H54 (cell line): ENCODE measurements at places on chromosomes 6 and 20.
A peak's percentile ranks its signal among the peaks of the same experiment; 100 is the strongest.

DNA sequence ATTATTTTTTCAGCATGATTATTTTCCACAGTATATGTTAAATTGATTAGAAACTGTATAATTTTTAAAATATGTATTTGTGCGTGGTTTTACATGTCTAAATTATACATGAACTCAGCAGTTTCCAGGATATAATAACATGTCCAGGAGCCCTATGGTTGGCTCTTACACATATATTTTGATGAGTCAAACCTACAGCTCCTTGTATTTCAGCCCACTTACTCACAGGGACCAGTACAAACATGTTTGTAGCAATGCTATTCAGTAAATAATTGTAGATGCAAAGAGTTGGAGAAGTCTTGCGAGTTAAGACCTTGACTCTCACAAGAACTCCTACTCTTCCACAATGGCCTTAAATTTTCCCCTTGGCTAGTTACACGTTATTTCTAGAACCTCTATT is 107.2 kb upstream of the SASH1 start:
- no peak for DNase-seq

DNA sequence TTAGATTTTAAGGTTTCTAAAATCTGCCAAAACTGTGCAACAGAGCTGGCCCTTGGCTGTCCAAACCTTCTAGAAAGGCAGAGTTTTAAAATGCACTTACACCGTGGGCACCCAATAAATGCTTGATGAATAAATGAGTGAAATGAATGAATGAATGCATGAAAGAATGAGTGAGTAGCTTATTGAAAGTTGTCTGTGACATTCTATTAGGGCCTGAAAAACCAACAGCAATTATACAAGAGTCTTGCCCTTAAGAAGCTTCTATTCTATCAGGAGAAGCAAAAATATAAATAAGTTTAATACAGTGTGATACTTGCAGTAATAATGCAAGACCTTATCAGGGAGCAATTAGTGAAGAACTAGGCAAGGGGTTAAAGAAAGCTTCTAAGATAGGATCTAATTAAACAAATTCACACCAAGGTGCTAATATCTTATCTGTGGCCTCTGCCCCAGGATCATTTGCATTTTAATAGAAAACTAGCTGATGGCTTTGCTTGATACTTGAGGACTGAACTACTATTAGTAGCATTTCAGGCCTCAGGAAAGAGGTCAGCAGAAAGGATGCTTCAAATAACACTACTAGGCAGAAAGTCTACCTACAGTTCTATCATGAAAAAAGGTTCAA is 230.7 kb downstream of the GMPR start:
- no peak for DNase-seq

GRCh38 chr6:144741659-144742058 is 456.5 kb downstream of the UTRN start:
- DNase-seq = no peak

DNA sequence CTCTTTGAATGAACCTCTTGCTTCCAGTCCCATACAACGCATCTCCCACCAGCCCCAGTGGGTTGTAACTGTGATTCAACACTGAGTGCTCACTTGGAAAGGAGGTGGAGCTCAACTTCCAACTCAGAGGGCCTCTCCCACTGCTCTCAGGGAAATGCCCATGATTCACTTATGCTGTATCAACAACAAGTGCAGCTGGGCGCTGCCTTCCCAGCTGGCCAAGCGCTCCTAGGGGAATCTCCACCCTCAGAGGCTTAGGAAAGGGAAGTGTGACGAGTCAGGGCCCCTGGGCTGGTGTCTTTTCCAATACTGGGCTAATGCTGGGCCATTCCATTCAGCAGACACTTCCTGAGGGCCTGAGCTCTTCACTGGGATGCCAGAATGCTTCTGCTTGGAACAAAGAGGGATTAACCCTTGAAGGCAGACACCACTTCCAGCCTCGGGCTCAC is 8.1 kb upstream of the OCSTAMP start:
- DNase-seq = peak; percentile 81

- no peak for DNase-seq
Measured at GRCh38 chr6:82143041-82143481, 104.5 kb downstream of the IBTK start.

DNA sequence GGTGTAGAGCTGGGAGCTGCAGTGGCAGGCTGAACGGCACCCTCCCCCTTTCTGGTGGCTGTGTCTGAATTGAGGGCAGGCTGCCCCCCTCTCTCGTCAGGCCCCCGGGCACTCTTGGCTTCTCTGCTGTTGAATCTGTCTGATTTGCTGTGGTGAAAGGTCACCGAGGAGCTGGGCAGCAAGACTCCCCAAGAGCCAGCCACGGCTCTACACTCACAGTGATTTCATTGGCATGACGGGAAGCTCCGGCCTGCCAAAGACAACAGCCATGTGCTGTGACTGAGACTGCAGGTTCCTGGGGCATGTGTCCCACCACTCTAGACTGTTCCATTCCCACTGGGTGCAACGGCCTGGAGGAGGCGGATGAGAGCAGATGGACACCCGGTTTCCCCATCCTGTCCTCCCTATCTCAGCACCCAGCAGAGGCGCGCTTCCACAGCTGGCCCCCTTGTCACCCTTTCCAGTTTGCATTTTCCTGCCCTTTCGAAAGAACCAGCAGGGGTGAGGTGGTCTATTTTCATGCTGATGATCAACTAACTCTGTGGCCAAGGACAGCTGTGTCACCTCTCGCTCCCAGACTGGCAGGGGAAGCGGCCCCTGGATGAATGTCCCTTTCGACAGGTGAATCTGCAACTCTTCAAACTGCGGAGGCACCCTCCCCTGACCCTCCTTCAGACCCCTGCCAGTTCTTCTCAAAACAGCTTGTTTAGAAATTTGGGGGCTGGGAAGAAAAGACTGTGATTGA is 2.2 kb downstream of the APCDD1L start:
- no peak for DNase-seq

DNA sequence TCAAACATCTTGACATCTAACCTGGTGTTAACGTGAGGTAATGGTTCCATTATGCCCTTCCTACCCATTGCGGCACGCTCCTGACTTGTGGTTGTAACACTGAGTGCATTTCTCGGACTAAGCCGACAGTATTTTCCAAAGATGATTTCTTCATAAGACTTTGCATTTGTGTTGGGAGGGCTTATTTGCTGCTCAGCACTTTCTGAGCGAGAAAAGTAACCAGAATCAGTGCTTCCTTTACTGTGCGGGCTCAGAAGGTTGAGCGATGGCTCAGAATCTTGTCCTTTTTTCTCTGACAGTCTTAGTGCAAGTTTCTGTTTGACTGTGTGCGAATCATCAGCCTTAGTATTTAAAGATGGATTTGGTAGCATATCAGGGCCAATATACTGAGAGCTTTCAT is 171.7 kb downstream of the HIVEP2 start:
- no peak for DNase-seq

- DNase-seq = no peak
Measured at GRCh38 chr6:111958534-111958933, 85.3 kb upstream of the FYN start.

DNA sequence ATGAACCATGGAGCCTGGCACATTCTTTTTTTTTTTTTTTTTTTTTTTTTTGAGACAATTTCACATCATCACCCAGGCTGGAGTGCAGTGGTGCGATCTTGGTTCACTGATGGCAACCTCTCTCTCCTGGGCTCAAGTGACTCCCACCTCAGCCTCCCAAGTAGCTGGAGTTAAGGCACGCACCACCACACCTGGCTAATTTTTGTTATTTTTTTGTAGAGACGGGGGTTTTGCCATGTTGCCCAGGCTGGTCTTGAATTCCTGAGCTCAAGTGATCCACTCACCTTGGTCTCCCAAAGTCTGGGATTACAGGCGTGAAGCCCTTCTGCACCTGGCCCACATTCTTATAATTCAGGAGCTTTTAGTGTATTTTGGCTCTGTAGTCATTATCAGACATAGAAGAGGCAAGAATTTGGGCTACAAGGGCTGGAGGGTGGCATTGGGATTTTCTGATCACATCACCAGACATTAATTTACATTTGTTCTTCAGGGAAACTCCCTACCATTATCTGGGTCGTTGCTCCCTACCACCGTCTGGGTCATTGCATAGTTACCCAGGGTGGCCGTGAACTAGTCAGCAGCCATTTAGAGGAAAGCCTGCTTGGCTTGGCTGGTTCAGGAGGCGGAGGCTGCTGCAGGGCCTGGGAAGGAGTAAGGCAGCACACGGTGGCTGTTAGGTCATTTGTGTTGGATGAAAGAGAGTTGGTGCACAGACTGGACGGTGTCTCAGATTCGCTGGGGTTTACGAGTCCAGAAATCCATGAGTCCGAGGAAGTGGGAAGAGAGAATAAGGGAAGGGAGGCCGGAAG is 17.6 kb downstream of the ARID1B start:
- DNase-seq = no peak

GRCh38 chr6:1665214-1665613 is 55.5 kb downstream of the FOXC1 start:
- no peak for DNase-seq

DNA sequence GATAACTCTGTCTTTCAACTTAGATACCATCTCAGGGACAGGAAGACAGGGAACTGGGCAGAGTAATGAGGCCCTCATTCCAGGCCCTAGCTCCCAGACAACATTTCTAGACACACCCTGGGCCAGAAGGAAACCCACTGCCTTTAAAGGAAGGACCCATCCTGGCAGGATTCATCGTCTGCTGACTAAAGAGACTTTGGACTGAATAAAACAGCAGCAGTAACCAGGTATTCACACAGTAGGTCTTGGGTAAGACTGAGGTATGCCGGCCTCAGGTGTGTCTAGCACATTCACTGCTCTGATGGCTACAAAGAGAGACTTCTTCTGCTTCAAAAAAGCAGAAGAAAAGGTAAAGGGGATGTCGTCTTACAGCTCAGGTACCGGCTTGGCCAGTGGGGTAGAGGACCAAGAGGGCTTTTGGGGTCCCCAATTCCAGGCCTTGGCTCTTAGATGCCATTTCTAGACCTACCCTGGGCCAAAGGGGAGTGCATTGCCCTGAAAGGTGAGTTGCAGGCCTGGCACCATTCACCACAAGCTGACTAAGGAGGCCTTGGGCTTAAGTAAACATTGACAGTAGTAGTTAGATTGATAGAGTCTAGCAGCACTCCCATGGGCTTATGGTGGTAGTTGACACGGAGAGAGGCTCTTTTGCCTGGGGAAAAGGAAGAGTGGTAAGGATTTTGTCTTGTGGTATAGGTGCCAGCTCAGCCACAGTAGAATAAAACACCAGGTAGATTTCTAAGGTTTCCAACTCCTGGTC is 13.4 kb downstream of the SNX14 start:
- DNase-seq = no peak

- no peak for DNase-seq
Measured at GRCh38 chr20:11686820-11687543, 230.7 kb upstream of the BTBD3 start.

GRCh38 chr6:44061375-44062104 is 65.7 kb downstream of the MRPL14 start:
- no peak for DNase-seq

DNA sequence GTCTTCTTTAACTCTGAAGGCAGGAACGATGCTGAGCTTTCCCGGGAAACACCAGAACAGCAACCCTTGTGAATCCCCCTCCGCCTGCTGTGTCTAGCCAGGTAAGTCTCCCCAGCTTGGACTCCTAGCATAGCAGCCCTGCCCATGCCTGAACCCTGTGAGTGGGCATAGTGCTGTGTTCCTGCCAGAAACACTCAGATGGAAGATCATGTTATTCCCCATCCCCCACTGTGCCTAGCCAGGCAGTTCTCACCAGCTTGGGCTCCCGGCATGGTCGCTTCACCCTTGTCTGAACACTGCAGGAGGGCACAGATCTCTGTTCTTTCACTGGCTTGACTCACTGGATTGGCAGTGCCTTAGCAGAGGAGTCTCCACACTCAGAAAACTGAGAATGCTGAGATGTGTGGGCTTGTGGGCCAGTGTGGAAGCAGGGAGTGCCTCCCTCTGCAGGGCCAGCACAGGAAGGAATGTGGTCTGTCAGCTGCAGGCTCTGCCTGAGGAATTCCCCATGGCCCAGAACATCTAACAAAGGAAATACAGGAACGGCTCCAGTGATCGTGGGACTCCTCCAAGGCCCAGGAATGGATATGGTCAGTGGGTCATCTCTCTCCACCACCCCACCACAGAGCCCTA is 440.1 kb upstream of the ADGRB3 start:
- DNase-seq = no peak

DNA sequence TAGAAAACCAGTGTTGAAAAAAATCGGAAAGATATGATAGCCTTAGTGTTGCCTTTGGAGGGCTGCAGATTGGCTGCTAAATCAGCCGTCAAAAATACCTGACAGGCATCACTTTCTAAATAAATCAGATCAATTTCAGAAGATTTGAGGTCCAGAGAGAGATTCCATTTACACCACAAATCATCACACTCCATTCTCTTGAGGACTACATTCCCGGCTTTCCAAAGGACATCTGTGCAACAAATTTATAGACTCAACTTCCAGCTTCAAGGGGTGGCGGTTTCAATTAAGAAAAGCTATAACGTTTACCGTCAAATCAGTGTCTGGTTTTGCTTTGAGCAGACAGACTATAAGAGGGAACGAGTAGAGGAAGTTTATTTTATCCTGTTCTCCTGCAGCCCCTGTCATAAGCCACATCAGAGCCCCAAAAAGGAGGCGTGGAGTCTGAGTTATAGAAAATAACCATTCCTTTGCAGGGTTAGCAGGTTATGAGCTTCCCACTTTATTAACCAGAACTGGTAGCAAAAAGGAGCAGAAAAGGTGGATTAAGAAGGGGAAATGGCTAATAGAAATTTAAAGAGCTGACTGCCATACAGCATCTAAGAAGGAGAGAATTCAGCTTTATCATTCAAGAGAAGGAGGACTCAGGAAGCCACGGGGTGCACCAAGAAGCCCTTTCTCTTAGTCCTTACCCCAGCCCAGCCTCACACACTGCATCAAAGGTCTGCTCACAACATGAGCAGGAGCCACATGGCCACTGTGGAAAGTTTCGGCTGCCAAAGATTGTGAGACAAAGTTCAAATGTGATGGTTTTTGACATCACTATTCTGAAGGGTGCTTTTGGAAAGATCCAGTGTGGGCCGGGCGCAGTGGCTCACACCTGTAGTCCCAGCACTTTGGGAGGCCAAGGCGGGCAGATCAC is 12.9 kb upstream of the UQCC2 start:
- DNase-seq = no peak

GRCh38 chr20:47244451-47244850 is 112.0 kb downstream of the ZMYND8 start:
- DNase-seq = no peak

GRCh38 chr6:45702849-45703739 is 312.6 kb downstream of the CLIC5 start:
- no peak for DNase-seq

GRCh38 chr6:39653612-39654011 is 71.6 kb downstream of the KIF6 start:
- DNase-seq = no peak
